ENCODE measurements at places on chromosomes 16 and 17.

DNA sequence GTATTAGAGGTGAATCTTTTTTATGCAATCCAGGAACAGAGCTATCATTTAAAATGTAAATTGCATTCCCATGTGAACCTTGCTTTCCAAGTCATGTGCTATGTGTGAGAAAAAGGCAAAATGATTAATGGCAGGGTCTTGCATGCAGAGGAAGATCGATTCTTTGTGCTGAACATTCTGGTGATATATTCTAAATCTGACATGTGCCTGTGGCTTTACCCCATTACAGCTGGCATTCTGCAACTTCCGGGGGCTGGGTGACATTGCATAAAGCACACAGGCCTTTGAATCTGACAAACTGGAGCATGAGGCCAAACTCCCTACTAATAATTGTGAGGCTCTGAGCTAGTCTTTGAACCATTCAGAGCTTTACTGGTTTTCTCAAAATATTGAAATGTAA is 1449.7 kb downstream of the CDH8 start:
- DNase-seq = no peak

DNA sequence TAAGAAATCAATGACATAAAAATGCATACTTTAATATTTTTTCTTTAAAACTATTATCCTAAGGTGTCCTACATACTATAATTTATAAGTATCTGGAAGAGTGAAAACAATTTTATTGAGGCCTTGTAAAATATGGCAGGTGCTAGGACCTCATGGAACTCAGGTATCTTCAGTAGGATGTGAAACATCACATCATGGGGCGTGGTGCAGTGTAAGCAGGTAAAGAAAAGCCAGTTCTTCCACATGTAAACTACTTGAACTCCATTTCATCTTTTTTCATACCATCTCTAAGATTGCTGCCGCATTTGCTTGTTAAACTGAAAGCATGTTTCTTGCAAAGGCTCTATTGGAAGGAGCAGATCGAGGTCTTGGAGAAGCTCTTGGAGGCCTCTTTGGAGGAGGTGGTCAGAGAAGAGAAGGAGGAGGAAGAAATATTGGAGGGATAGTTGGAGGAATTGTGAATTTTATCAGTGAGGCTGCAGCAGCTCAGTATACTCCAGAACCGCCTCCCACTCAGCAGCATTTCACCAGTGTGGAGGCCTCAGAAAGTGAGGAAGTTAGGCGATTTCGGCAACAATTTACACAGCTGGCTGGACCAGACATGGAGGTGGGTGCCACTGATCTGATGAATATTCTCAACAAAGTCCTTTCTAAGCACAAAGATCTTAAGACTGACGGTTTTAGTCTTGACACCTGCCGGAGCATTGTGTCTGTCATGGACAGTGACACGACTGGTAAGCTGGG is at the start of gene CAPNS2:
Gene CAPNS2, plus strand, starts transcription at position 253 of the 744 bp plus-strand sequence. Its CDS starts 73 bp downstream, at position 326.
- DNase-seq = no peak

DNA sequence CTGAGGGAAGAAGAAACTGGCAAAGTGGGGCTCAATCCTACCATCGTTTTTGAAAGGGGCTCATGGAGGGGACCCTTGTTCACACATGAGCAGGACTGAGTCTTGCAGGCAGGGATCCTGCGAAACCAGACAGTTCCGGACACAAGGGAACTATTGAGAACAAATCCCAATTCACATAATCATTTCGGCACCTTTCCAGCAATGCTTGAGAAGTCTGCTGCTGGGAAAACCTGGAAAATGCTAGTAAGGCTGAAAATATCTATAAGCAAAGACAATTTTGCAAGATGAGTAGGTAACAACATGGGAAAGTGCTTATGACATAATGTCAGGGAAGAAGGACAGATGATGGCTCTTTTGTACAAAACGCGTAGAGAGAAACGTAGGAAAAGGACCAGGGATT is 52.1 kb upstream of the BPTF start:
- DNase-seq = no peak

- no peak for DNase-seq
These were observed 8.2 kb downstream of the FAM20A start for GRCh38 chr17:68592682-68593641.

DNA sequence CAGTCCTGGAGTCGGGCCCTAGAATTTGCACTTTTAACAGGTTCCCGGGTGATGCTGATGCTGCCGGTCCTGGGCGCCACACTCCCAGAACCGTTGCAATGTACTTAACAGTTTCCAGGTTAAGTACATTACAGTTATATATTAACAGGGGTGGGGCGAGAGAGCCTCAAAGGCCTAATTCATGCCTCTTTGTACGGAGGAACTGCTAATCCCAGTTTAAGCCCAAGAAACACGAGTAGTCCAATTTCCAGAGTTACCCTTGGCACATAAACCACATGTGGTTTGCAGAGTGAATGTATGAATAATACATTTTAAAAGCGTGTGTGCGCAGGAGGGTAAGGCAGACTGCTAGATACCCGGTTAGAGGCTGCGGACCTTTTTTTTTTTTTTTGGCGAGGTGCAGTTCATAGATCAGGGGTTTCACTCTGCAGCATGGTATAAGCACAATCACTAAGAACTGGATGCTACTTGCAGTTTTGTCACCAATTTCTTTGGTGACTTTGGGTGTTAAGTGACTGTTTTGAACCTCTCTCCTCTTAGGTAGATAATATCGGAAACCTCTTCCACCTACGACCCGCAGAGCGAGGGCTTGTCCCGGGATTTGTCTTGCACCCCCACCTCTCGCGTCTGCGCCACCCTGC is 713 bp downstream of the COX11 start:
- DNase-seq = no peak

DNA sequence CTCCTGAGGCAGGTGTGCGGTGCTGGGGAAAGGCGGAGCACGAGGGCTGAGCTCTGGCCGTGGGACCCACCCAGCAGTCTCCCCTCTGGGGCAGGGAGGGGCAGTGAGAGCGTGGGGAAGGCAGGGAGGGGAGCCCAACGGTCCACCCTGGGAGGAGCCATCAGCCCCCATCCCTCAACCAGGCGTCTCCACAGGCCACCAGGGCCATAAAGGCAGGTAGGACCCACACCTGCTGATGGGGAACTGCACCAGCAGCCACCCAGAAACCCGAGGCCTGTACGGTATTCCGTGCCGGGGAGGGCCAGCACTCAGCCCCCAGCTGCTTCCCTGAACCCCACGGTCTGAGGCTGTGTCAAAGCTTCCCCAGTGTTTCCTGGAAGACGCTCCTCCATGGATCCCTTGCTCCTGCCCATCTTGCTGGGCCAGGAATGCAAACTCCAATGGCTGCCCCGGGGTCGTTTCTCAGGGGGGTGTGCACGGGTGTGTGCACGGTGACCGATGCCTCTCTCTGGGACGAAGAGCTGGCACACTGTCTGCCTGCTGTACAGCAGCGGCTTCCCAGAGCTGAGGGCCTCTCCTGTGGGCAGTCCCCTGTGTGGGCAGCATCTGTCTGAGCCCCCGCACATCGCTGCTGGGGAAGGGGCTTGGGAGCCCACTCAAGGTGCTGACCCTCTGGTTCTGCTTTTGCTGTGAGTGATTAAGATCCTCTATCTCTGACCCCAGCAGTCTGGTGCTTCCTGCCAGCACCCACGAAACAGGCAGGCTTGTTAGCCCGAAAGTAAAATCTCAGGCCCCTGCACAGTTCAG is 17.2 kb upstream of the METRNL start:
- DNase-seq = peak; percentile 1

GRCh38 chr17:13776027-13776551 is 174.4 kb upstream of the HS3ST3A1 start:
- no peak for DNase-seq

- no peak for DNase-seq
These were observed 2.2 kb upstream of the MNT start for GRCh38 chr17:2403044-2403443.

- no peak for DNase-seq
These were observed 1.5 kb downstream of the PIEZO1 start for GRCh38 chr16:88783391-88784073.

DNA sequence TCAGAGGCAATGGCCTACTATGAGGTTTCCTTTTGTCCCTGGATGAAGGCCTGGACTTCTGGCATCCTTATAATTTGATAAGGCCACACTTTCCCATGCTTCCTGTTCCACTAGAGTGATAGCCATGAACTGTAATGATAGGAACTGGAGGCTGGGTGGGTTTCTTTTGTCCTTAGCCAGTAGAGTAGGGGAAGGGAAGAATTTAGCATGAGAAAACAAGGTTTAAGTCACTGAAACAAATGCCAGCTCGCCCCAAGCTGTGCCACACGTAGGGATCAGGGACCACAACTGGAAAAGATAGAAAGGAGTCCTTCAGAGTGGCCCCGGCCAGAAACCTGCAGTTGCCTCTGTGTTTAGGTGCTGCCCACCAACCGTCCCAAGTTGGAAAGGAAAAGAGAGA is 80.9 kb upstream of the C17orf78 start:
- DNase-seq = no peak

GRCh38 chr16:66832661-66833305 is 2.0 kb upstream of the NAE1 start:
- DNase-seq = no peak

DNA sequence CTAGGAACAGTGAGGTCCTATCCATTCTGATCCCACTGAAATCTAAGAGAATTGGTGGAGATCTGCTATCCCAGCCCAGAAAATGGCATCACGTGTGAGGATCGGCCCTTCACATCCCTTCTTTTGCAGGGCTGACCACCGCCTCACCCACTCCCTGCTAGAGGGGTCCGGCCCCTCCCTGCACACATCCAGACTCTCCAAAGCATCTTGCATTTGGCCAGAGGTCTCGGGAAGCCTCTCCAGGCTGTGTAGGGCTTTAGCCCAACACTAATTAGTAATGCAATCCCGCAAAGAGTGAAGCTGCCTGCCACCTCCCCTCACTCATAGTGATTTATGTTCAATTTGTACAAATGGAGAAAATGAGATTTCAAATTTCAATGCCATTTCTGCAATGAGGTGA is 434.4 kb upstream of the ZFHX3 start:
- no peak for DNase-seq

Data from thoracic aorta (tissue), 2 donors.